Astrocyte of the spinal cord (primary cell): ENCODE measurements at places on chromosomes 2 and 18.
A peak's percentile ranks its signal among the peaks of the same experiment; 100 is the strongest.

DNA sequence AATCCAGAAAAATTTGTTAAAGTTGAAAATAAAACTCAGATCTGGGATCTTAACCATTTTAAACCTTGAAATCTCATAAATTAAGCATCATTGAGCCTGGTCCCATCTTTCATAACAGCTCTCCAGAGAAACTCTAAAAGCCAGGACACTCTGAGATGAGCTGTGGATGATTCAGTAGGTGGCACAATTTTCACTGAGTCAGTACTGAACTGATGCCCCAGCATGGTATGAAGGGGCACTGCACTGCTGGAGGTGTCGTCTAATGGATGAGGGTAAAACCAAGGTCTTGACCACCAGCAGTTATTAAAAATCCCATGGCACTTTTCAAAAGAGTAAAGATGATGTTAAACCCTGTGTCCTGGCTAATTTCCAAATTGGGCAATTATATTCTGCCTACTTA lies 170.6 kb downstream of the FIGN start:
- no peak for DNase-seq

DNA sequence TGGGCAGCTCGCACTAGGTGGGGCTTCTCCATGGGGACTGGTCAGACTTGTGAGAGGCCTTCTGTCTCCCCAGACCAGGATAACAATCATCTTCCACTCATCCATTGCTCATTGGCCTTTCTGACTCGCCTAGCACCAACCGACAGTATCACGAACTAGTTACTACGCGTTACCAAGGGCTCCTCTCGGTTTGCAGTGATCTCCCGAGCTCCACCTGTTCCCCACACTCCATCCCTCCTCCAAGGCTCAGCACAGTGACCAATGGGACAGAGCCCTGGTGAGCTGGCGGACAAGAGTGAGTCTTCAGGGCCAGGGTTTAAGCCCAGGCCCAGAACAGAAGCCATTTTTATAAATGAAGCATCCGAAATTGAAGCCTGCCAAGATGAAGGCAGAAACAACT lies 42.8 kb upstream of the SMAD7 start:
- no peak for DNase-seq

- DNase-seq = no peak
Observed at GRCh38 chr2:202765436-202765835, 106.1 kb downstream of the ICA1L start.

DNA sequence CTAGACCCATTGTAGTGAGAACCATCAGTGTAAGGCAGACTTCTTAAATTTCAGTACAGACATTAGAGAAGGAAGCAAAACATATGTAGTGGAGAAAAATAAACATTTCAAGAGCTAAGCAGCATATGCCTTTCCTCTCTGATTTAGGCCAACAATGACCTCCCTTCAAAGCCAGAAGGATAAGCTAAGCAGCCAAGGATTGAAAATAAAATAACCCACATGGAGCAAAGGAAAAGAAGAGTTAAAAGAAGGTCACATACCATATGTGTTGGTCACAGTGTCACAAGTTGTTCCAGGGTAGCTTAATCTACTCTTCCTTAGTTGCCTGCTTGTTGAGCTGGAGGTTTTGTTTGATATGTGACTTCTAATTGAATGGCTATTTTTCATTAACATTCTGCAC lies 15.6 kb upstream of the LAMA1 start:
- peak; percentile 44 for DNase-seq

- DNase-seq = no peak
Observed at GRCh38 chr2:42960842-42961180, 168.4 kb upstream of the HAAO start.
